ENCODE measurements at places on chromosomes 12 and 14.

GRCh38 chr12:78683626-78684025 is 180.9 kb upstream of the SYT1 start:
- DNase-seq: no peak

- DNase-seq: no peak
Observed at GRCh38 chr14:104512771-104513640, 66.6 kb upstream of the C14orf180 start.

DNA sequence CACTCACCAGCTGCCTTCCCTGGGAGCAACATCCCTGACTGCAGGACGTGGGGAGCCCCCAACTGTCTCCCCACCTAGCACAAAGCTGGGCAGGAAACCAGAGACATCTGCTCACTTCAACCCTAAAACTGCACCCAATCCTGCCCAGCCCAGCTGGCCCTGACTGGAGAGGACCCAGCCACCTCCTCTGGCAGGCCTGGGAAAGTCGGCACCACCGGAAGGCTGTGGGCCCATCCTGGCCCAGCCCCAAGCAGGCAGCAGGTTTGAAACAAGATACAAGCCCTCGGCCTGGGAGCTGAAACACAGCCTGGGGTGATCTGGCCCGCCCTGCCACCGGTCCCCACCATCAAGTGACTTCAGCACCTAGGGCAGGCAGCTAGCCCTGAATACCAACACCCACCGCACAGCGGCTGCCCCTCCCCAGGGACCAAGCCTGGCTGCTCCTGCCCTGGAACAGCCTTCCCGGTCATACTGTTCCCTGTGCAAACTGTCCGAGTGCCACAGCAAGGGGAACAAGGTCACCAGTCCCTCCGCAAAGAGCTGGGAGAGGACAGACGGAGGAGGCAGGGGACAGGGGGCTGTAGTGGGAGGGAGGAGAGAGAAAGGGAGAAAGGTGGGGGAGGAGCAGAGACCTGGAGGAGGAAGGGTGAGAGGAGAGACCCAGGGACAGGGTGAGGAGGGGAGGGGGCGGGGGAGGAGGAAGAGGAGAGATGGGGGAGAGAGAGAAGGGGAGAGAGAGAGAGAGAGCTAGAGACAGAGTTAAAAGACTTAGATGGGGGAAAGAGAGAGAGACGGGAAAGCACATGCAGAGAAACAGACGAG is 115.7 kb downstream of the RFLNA start:
- DNase-seq: no peak

GRCh38 chr12:62635649-62636048 is 169.0 kb downstream of the MON2 start:
- no peak for DNase-seq

DNA sequence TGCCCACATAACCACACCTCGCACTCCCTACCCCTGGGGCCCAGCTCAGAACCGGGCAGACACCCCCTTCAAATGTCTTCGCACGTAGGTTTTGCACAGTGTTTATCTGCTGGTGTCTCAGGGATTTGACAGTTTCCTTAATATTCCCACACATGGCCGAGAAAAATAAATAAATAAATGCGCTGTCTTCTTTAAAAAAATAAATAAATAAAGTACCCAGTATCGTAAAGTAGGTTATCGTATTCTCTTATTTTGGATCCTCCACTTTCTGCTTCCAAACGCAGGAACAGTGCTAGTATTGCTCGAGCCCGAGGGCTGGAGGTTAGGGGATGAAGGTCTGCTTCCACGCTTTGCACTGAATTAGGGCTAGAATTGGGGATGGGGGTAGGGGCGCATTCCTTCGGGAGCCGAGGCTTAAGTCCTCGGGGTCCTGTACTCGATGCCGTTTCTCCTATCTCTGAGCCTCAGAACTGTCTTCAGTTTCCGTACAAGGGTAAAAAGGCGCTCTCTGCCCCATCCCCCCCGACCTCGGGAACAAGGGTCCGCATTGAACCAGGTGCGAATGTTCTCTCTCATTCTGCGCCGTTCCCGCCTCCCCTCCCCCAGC is 710 bp upstream of the FOS start:
- DNase-seq: no peak

DNA sequence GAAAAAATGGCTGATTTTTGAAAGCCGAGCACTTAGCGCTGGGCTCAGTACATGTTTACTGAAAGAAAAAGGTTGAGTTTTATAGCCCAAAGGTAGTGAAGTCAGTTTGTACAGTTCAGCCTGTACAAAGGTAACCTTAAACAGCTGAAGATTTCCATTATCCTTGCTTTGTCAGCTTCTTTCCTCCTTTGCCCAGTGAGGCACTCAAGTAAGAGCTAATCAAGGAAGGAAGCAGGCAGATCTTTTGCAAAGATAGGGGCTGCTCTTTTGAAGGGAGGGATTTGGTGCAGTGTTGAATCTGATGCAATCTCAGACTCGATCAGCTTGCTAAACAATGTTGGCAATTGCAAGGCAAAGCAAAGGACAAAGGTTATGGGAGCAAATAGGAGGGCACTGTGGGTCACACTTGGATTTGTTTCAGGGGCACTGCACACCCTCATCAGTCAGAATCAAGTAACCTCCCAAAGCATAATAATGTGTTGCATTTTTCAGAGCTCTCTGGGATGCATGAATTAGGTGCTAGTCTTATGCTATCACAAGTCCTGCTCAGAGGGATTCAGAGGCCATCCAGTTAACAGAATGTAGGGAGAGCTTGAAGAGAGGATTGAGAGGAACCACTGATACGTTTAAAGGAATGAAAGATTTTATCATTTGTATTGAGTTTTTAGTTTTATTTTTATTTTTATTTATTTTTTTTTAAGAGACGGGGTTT is 44.4 kb downstream of the ANO6 start:
- DNase-seq: no peak

DNA sequence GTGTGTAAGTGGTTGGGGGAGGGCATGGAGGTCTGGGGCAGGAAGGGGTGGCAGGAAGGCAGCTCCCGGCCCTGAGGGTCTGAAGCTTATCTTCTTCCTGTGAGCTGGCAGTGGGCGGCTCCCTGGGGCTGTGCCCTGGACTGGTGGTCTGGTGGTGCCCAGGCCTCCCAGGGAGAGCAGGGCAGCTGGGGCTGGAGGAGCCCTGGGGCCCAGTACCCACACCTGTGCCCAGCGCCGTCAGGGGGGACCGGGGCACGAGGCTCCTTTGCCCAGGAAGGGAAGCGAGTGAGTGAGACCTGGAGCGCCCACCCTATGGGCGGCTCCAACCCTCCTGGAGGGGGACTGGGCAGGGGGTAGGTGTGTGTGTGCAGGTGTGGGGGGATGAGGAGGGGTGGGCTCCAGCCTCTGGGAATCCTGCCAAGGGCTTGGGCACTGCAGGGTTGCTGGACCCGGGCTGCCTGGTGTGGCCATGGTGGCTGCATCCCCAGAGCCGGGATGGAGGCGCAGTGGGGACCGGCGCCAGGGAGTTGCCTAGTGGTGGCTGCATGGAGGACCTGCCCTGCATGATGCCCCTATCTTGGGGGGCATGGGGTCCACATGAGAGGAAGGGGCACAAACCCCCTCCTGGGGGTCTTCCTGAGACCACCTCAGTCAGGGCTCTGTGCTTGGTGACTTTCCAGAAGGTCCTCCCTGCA is 353.6 kb downstream of the TMEM121 start:
- no peak for DNase-seq

GRCh38 chr14:72523424-72524294 is 370.2 kb downstream of the DPF3 start:
- DNase-seq: no peak

Data from NCI-H1417 treated with DMSO at 0.1 percent for 48 hours (cell line).